NCI-H2107 (cell line): ENCODE measurements at places on chromosomes 16 and 17.

DNA sequence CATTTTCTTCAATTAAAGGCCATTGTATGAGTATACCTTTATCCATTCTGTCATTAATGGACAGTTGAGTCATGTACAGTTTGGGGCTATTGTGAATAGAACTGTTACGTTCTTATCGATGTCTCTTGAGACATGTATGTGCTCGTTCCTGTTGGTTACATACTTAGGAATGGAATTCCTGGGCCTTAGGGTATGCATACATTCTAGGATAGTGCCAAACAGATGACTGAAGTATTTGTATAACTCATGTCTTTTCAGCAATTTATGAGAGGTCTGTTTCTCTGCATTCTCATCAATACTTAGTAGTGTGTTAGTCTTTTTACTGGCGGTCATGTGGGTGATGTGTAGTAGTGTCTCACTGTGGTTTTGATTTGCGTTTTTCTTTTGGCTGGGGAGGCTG, 81.2 kb downstream of the USP22 start:
- DNase-seq: no peak

DNA sequence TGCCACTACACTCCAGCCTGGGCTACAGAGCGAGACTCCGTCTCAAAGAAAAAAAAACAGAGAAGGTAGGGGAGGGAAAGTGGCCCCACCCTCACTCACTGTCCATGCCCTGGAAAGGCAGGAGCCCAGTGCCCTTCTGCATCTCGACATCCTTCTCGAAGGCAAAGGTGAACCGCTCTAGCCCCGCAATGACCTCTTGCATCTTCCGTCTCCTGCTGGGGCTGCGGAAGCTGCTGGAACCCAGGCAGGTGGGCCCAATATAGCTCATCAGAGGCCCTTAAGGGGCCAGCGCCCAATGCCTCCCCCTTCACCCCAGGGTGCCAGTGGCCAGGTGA, at the start of gene CPSF4L:
Gene CPSF4L, minus strand, starts transcription at position 264 of the 335 bp plus-strand sequence. Its CDS starts 62 bp downstream, at position 202.
- no peak for DNase-seq

GRCh38 chr16:58582971-58583765, 46.5 kb downstream of the CNOT1 start:
- no peak for DNase-seq

GRCh38 chr17:61593426-61593825, 2.4 kb upstream of the NACA2 start:
- no peak for DNase-seq

DNA sequence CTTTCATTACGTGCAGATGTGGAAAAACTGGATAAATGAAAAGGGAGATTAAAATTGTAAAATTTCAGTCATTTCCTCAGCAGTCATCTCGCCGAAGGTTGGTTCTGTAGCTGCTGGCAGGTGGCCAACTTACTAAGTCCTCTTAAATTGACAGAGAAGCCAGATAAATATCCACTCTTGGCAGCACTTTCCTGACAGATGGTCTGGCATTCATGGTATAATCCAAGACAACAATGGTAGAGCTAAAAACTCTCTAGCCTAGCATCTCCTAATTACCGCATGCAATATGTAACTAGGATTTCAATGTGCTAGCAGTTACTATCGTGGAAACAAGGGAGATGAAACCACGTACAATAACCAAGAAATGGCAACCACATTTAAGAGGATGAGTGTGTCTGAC, 306.3 kb downstream of the CNTNAP4 start:
- peak; percentile 24 for DNase-seq

DNA sequence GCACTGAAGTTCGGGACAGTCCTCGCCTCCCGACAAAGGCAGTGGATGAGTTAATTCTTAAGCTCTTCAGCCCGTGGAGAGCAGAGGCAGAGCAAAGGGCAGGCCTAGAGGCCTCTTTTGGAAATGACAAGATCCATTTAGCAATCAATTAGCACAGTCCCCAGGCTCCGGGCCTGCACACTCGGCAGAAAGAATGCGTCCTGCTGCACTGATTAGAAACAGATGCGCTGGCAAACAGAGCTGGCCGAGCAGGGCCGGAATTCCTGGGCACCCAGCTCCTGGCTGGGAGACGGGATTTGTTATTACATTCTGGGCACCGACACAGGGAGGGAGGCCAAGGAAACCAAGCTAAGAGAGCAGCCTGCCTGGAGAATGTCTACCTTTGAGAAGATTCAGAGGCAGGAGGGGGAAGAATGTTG, 162.9 kb downstream of the COPRS start:
- no peak for DNase-seq

- no peak for DNase-seq
These were observed 161.4 kb upstream of the CHMP6 start for GRCh38 chr17:80830020-80830780.

DNA sequence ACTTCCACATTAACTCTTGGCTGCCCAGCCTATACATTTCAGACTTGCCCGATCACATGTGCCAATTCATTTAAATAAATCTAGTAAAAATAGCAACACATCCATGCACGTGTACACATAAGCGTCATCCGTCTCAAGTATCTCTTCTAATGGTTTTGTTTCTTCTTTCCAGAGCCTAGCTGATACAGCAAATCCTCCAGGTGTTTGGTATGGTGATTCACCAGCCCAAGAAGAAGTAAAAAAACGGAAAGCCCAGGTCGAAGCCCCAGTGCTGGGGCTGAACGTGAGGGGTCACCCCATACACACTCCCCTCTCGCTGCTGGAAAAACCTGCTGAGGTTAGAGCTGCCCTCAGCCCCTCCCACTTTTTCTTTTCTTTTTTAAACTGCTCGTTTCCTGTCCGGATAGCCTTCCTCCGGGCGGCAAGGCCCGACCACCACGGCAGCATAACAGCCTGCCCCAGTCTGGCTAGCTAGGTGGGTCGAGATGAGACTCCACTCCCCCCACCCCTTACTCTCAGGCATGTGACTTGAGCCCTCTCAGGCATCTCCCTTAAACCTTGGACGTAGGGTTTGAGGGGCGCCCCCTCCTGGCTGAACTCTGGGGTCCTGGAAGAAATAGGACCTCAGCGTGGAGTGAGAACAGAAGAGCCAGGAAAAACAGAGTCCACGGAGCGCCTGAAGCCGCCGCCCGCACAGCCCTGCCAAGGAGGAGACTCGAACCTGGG, 13.9 kb upstream of the OR1F1 start:
- no peak for DNase-seq

DNA sequence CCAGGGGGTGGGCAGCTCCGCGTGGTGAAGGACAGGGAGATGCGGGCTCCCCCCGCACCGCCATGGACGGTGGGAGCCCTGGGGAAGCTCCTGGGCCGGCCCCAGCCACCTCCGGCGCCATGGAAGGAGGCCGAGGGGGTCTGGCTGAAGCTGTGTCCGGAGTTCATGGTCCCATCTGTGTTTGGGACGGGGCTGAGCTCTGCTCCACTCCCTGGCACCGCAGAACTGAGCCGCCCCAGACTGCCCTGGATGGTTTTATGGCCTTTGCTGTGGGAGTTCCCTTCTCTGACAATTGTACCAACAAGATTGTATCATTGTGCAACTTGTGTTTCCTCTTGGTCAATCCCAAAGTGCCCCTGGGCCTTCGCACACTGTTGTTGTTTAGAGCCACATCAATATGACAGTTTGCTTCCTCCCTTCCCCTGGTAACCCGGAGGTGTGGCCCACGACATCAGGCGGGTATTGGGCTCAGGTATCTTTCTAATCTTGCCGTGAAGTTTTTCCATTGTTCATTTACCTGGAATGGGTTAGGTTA, 942 bp downstream of the KRT23 start:
- no peak for DNase-seq

GRCh38 chr17:45782889-45783592, 1.1 kb upstream of the CRHR1 start:
- no peak for DNase-seq

DNA sequence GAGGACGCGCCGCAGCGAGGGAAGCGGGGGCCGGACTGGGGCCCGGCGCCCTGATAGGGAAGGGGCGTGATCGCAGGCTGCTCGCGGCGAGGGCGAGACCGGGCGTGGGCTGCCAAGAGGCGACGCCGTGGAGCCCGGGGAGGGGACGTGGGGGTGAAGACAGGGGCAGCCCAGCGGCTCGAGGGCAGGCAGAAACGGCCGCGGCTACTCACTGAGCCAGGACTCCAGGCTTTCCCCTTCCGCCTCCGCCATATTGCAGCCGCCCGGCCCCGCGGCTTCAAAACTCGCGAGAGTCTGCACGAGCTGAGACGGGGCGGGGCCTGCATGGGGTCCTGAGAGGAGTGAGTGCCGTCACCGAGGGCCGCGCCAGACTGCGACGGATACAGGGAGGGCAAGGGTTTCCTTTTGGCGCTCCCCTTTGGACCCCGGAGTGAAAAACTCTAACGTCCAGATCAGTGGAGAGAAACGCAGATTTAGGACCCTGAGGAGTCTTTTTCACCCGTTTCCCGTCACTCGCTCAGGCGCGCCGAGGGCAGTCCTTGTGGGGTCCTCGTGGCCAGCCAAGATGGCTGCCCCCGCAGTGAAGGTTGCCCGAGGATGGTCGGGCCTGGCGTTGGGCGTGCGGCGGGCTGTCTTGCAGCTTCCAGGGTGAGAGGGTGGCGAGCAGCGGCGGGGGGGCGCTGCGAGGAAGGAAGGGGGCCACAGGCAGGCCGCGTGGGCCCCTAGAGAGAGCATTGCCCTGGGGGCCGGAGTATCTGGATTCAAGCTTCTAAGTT, at the start of the genes GGA3 and MRPS7:
Gene GGA3, minus strand, starts transcription at position 271 of the 776 bp plus-strand sequence. Its CDS starts 19 bp downstream, at position 252.
Gene MRPS7, plus strand, starts transcription at position 544 of the 776 bp plus-strand sequence. Its CDS starts 22 bp downstream, at position 566.
- DNase-seq: peak; percentile 93

DNA sequence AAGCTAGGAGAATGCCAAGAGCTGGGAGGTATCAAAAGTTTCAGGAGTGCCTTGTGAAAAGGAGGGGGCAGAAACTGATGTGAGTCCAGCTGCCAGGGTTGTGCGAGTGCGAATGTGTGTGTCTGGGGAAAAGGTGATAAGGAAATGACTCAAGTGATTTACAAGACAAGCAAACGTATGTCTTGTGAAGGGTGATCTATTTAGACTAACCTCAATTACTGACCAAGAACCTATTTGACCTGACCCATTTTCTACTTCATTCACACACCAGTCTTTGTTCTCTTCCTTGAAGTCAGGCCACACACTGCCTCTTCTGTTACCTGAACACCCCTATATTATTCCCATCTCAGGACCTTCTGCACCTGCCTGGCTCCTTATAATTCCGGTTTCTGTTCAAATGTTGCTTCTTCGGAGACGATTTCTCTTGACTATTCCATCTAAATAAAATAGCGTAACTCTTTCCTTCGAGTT, 1.0 kb downstream of the GDE1 start:
- DNase-seq: no peak

DNA sequence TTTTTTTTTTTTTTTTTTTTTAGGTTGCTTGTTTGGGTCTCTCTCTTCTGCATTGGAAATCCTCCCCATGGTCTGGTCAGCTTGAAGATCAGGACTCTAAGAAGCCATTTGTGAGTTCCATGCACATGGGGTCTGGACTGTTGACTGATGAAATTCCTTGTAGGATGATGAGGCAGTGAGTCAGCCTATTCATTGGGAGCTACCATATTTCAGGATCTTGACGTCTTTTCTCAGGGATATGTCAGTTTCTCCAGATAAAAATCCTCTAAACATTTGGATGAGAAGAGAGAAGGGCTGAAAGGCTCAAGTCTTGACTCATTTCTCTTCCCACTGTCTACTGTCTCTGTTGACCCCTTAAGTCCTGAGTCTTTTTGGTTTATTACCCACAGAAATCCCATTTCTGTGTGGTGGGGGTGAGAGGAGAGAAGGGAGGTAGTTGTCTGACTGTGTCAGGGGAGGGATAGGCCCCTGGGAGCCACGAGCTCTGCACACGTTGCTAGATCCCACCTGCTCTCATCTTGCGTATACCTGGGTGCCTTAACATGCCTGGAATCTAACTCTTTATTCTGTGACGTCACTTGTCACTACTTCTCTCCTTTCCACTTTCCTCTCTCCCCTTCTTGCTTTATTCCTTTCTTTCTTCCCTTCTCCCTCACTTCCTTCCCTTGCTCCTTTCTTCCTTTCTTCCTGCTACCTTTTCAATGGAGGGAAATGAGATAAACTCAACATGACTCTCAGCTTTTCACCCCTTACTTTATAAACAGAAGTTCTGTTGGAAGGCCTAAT, 333.1 kb upstream of the XYLT1 start:
- DNase-seq: no peak

DNA sequence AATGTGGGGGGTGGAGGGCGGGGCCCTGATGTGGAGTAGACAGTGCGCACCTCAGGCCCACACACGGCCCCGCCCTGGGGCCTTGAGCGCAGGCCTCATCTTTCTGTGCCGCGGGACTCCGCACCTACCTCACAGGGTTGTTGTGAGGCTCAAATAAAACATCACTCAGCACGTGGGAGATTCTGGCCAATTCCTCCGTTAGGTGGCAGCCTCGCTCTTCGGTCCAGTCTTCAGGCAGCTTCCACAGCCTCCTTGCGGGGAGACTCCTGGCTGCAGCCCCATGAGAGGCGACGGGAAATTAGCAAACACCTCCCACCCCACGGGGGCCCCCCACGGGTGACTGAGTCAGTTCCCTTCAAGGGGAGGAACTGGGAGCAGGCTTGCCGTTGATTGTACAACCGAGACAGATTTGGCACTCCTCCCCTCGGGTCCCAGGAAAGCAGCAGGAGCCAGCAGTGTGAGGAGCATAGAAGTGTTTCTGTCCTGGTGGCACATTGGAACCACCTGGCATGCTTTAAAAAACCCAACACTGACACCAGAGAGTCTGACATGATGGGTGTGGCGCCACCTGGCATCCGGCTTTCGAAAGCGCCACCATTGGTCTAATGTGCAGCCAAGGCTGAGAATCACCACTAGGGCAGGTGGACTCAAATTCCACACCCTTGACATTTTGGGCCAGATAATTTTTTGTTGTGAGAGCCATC, 7.6 kb downstream of the MRM1 start:
- peak; percentile 62 for DNase-seq

DNA sequence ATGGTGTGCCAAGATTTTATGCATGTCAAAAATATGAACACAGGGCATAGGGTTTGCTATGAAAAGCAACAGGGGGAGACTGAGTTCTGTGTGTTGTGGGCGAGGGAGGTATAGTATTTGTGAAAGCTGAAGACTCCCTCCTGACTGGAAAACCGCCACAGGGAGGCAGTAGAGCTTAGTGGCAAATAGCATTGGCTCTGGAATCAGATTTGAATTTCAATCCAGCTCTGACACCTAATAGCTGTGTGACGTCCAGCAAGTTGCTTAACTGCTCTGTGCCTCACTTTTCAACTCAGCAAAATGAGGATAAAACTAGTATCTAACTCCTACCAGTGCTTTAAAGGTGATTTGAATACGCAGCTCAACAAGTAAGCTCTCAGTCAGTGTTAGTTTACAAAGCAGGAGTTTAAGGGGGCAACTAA, 22.0 kb downstream of the KPNA2 start:
- no peak for DNase-seq

- no peak for DNase-seq
These were observed 11.0 kb downstream of the ACSM3 start for GRCh38 chr16:20774703-20775362.

GRCh38 chr17:8126491-8127066, 2.7 kb upstream of the HES7 start:
- no peak for DNase-seq

DNA sequence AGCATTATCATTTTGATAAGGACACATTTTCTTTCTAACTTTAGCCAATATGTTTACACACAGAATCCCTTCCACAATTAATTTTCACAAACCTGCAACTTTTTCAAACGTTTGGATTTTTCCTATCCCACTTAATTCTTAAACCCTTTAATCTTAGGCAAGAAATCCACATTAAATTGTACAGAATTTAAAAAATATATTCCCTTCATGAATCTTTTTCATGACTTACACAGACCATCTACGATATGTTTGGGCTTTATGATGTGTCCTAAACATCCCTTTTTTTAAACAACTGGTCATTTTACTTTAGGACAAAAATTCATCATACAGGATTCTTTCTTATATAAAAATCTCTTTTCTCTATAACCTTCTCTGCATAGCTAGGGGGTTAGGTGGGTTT, 241.5 kb upstream of the CNTNAP4 start:
- no peak for DNase-seq

- DNase-seq: no peak
These were observed 13.4 kb downstream of the RPTOR start for GRCh38 chr17:80558046-80558445.
